ENCODE measurements at places on chromosomes 3 and 15.

GRCh38 chr3:120404876-120405275 is 45.9 kb downstream of the FSTL1 start:
- DNase-seq: no peak

GRCh38 chr3:50008931-50009330 is 69.0 kb downstream of the RBM6 start:
- no peak for DNase-seq

DNA sequence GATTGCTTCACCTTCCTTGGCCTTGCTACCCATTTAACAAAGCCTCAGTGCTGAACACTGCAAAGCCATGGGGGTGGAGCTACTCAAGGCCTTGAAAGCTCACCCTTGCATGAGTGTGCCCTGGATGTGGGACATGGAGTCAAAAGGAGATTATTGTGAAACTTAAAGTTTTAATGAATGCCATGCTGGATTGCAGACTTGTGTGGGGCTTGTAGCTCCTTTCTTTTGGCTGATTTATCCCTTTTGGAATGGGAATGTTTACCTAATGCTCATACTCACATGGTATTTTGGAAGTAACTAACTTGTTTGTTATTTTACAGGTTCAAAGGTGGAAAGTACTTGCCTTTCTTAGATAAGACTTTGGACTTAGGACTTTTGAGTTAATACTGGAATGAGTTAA is 538.5 kb upstream of the NECTIN3 start:
- no peak for DNase-seq

DNA sequence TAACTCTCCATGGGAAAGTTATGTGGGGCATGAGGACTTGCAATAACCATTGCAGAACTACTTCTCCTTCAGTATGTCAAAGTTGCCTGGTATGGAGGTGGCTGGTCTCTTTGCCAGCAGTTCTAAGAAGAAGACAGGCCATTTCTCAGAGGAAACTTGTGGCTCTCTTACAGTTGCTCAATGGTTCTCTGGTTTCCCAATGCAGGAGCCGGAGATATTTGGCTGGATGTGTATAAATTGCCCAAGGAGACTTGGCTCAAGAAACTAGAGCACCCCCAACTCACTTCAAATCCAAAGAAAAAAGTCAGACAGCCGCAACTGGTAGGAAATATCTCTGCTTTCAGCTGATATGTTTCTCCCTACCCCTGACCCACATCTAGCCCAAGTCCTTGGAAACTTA is 24.2 kb downstream of the WDR93 start:
- no peak for DNase-seq

GRCh38 chr3:192062186-192062585 is 601.2 kb downstream of the PYDC2 start:
- DNase-seq: no peak

DNA sequence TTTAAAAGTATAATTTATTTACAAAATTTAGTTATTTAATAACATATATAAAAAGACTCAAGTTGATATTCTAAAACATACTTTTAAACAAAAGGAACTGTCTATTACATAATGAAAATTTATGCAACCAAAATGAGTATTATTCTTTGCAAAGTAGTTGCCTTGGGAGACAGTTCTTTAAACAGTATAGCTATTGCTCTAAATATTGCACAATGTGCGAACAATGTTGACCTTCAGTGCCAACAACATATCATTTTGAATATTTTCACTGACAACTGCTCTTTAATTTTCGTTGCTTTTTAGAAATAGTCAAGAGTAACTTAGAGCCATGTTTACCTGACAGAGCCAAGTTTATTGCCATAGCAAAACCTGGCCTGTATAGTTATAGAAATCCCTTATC is 124.9 kb downstream of the ZBTB20 start:
- no peak for DNase-seq

DNA sequence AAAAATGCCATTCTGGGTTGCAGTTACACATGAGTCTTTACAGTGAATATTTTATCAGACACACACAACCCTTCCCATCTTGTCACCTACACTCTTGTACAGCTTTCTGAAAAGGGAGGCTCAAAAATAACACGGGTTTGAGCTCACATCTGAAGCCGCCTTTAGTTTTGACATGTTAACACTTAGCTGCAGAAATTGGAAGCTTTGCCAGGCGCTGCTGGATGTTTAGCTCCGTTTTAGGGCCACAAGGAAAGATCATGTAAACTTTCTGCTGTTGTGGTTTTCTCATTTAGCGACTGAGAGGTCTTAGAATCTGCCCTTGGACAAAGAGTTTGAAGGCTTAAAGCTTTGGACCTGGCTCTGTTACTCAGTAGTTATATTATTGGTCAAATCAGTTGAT is 120.1 kb downstream of the OXNAD1 start:
- no peak for DNase-seq

GRCh38 chr3:147915057-147915456 is 505.9 kb downstream of the ZIC1 start:
- no peak for DNase-seq

DNA sequence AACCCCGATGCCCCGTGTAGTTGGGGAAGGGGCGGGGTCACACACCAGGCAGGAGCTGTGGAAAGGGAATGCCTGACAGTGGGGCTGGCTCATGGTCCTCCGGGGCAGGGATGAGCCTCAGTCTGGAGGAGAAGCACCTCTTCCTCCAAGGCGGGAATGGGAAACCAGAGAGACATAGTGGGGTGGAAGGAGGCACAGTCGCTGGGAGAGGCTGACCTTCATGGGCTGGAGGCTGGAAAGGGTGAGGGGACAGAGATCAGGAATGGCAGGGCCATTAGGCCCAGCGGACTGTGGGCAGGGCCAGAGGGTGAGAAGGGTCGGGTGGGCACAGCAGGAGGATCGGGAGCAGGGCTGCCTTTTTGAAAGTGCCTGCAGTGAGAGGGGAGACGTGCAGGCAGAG is 65.8 kb upstream of the LINGO1 start:
- no peak for DNase-seq

DNA sequence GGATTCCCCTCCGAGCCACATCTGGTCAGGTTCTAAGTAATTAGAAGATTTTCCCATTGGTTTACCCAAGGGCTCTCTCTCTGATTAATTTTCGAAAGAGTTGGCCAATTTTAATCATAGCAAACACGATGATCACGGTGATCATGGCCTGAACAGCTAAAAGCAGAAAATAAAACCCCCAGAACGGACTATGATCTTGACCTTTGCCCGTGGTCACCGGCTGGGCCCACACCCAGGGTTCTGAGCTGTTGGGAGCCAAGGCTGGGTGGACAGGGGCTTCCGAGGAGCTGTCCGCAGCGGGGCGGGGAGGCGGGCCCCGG is 2.6 kb downstream of the GP5 start:
- DNase-seq: no peak

GRCh38 chr3:32842987-32843386 is 25.2 kb downstream of the TRIM71 start:
- DNase-seq: no peak

GRCh38 chr3:11619946-11620652 is 23.6 kb downstream of the VGLL4 start:
- DNase-seq: peak; percentile 51

DNA sequence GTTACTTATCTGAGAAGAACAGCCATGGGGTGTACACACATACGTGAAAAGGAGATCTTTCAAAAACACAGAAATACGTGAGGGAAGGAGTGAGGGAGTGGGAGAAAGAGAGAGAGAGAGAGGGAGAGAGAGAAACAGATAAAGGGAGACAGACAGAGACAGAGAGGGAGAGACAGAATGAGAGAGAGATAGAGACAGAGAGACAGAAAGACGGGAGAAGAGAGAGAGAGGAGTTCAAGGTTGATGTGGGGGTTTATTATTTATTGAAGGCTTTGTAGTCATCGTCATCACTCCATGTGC is 64.0 kb downstream of the CHST2 start:
- no peak for DNase-seq

GRCh38 chr15:77497942-77498361 is 77.3 kb downstream of the HMG20A start:
- DNase-seq: no peak
